Activated T-cell treated with anti-CD3 and anti-CD28 coated beads for 24 hours (primary cell): ENCODE measurements at places on chromosomes 2 and 18.

DNA sequence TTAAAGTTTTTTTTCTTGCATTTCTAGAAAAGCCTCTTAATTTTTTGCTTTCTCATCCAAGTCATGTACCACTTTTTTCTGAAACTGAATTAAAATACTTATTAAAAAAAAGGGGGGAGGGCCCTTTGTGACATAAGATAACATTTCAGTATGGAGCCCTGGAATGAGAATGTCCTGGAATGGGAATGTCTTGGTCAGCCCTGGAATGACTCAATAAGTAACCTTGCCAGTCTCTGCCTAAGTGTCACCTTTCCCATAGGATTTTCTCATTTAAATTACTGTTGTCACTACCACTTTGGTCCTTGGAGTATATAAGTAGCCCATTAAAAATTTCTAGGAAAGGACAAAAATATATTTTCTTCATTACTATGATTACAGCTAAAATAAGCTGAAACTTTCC lies 4.7 kb downstream of the UBXN2A start:
- no peak for DNase-seq

DNA sequence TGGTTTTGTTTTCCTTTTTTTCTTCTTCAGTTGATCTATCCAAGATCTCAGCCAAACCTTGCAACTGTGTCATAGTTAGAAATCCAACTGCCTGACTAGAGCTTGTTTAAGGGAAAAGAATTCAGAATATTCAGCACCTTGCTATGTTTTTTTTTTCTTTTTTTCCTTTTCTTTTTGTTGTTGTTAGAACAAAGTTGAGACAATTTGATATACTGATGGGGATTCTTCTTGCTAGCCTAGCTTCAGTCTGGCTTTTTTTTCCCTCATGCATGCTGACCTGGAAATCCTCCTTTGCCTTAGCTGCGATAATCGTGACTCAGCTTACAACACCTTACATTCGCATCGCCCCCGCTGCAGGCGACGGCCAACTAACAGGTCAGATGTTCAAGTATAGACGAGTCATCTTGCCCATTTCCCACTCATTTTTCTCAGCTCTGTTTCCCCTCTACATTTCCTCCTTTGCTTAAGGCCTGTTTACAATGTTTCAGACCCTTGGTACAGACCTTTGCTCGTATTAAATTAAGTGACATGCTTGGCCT lies 487.2 kb upstream of the RAB12 start:
- DNase-seq: no peak

DNA sequence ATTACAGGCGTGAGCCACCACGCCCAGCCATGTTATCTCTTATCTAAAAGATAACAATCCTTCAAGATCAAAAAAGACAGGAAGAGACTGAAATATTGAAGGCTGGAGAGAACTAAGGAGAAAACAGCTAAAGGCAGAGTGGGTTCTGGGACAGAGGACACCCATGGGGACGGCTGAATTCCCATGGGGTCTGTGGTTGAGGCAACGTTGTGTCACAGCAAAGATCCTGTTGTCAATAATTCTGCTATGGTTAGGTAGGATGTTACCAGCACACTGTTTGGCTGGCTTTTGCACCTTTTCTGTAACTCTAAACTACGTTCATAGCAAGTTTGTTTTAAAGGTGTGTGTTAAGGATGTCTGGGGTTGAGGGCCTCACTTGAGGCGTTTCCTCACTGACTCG lies 137.7 kb upstream of the APCDD1 start:
- no peak for DNase-seq

DNA sequence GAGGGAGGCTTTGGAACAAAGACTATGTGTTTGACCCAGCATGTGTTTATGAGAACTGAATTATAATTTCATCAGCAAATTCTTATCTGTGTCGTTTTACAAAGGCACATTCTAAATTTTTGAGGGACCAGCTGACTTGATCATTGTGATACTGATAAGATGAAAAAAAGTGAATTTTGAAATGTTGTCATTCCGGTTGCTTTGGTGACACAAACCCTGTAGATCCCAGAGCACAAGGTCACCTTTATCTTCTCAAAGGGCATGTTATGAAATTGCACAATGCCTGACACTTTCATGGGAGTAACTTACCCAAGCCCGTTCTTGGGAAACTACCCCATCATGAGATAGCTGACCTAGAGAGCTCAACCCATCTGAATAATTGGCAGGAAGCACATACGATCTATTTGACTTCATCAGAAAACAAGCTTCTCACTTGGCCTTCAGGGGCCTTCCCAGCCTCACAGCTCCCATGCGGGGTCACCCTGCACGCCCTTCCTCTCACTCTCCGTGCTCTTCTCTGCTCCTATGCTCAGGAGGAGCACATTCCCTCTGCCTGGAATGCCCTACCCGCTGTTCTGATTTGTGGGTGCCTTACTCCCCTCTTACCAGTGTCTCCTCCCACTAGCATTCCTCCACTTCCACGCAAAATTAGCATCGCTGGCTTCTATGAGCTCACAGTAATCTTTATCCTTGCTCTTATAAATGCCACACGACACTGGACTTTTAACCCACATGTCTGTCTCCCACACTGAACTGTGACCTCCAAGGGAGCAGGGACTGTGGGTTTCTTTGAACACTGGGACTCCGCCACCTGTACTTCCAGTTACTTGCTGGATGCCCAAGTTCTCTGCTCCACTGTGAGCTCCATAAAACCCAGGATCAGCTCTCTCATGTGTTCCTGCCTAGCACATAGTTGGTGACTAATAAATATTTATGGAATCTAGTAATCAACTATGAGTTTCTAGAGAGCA lies 555.8 kb upstream of the ID2 start:
- no peak for DNase-seq

GRCh38 chr2:60411295-60411694 lies 142.2 kb downstream of the BCL11A start:
- no peak for DNase-seq

GRCh38 chr2:10783421-10783820 lies 29.2 kb downstream of the PDIA6 start:
- DNase-seq: no peak

DNA sequence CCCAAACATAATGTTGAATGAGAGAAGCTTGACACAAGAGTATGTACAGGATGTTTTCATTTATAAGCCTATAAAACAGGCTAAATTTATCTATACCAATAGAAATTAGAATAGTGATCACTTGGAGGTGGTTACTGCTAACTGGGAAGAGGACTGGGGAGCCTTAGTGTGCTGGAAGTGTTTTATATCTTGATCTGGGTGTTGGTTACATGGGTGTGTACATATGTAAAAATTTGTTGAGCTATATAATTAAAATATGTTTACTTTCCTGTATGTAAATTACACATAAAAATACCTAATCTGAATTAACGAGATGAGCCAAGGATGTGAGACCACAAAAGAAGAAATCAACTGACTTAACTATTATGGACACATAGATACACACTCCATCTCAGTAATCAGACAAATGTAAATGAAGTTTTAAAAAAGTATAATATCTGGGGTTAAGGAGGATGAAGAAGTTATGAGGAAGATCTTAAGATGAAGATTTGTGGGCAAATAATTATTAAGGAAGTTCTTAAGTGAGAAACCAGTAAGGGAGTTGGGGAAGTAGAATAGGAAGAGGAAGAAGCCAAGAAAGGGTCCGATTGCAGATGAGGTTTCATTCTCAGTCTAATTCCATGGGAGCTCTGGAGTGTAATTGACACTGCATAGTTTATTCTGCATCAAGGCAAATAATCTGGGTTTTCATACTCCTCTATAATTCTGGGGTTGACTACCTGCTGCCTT lies 32.3 kb upstream of the NABP1 start:
- no peak for DNase-seq

DNA sequence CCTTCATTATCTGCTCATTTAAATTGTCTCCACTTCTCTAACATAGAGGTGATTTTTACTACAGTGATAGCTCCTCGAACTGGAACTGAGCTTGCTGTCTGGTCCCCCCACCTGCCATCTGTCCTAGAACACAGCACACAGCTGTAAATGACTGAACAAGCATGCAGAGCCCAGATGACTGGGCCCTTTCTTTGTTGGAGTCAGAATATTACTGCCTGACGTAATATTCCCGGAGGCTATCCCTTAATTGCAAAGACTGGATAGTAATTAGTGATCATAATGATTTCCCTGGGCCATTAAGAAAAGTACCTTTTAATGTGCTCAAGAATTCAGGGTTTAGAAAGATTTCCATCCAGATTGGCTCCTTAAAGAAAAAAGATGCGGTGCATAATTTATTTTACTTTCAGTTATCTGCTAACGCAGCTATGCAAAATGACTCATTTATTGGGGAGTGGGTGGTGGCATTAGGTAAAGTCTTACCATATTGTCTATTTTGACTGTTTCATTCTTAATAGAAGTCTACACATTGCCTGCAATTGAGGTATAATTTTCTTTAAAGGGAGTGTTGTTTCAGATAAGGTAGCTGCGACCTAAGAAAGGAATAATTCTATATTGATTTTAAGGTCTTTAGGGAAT lies 84.4 kb downstream of the MAP4K4 start:
- DNase-seq: no peak
